T-helper 2 cell treated with Interferon-gamma antibody and Interleukin-4, amounts not matched to agents 5 μg/mL and 100 μg/mL, for 36 hours (primary cell): ENCODE measurements at places on chromosomes 2 and 18.

GRCh38 chr2:19635951-19636510 lies 265.8 kb downstream of the TTC32 start:
- H3K27me3 ChIP-seq = no peaks in the 10 kb centered on the region
- no peaks in the 10 kb centered on the region for H3K4me1 ChIP-seq

GRCh38 chr2:100013892-100014677 lies 128.3 kb downstream of the AFF3 start:
- DNase-seq = no peak
- H3K27ac ChIP-seq = no peak overlapping the region
- H3K36me3 ChIP-seq = no peaks in the 10 kb centered on the region
- H3K4me1 ChIP-seq = no peaks in the 10 kb centered on the region
- no peak overlapping the region for H3K4me3 ChIP-seq

- no peaks in the 10 kb centered on the region for H3K36me3 ChIP-seq
- no peaks in the 10 kb centered on the region for H3K4me1 ChIP-seq
These were observed 94.1 kb downstream of the SH3YL1 start for GRCh38 chr2:169741-170140.

- no peak for DNase-seq
- no peak overlapping the region for H3K4me3 ChIP-seq
- no peak overlapping the region for H3K27ac ChIP-seq
- peaks cover 5% of the 10 kb centered on the region for H3K27me3 ChIP-seq
- H3K4me1 ChIP-seq = no peaks in the 10 kb centered on the region
These were observed 10.4 kb downstream of the PAIP2B start for GRCh38 chr2:71216501-71216900.

DNA sequence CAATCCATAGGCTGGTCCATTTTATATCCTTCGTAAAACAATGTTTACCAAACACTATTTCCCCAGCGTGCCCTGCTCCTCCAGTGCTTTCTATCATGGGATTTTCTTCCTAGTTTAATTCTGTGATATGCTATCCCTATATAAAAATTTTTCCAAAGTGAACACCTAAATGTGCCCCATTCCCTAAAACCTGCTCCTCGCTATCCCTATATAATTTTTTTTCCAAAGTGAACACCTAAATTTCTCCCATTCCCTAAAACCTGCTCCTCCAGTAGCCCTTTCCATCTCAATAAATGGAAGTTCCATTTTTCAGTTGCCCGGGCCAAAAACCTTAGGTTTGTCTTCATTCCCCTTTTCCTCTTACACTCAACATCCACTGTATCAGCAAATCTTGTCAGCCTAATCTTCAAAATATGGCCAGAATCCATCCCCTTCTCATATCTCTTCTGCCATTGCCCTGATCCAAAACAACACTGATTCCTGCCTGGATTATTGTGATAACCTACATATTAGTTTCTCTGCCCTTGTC lies 26.1 kb downstream of the APOB start:
- no peaks in the 10 kb centered on the region for H3K4me1 ChIP-seq
- no peak for DNase-seq
- H3K4me3 ChIP-seq = no peak overlapping the region
- H3K27me3 ChIP-seq = no peaks in the 10 kb centered on the region

DNA sequence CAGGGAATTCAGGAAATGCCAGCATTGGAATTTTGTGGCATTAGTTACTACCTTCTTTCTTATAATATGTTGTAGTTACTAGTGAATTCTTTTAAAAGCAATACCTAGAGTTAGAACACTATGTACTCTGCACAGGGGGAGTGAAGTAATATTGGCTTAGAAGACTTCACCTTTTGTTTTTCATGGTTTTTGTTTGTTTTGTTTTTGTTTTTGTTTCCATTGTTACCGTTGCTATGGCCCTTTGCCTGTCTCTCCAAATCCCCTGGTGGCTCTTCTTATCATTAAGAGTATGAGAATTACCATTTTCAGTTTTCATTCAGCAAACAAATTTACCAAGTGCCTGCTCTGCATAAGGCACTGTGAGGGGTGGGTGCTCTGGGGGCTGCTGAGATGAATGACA lies 160.1 kb downstream of the HAUS1 start:
- peaks cover 39% of the 10 kb centered on the region for H3K36me3 ChIP-seq
- no peak overlapping the region for H3K4me3 ChIP-seq
- H3K27me3 ChIP-seq = no peaks in the 10 kb centered on the region
- no peak for DNase-seq

DNA sequence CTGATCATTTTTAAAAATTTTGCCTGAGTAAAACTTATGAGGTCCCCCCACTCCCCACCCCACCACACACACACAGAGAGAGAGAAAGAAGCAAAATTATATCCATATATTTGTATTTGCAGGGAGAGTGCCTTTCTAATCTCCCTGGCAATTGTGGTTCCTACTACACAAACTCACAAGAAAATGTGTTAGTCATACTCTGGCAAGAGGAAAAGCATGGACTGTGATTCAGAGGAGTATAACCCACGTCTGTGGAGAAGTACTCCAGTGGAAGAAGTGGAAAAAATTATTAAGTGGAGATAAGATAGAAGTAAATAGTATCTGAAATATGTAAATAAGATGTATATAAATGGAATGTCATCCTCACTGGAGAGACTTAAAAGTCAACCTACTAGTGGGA lies 114.0 kb downstream of the DSEL start:
- no peak overlapping the region for H3K27ac ChIP-seq
- no peaks in the 10 kb centered on the region for H3K4me1 ChIP-seq
- H3K4me3 ChIP-seq = no peak overlapping the region
- no peak for DNase-seq
- H3K36me3 ChIP-seq = no peaks in the 10 kb centered on the region
- H3K27me3 ChIP-seq = peaks cover 6% of the 10 kb centered on the region

- peaks cover 11% of the 10 kb centered on the region for H3K36me3 ChIP-seq
- H3K27ac ChIP-seq = peak overlapping the region; percentile 81
- DNase-seq = peak; percentile 72
- H3K4me3 ChIP-seq = peak overlapping the region; percentile 65
- peaks cover 59% of the 10 kb centered on the region for H3K4me1 ChIP-seq
- no peaks in the 10 kb centered on the region for H3K27me3 ChIP-seq
These were observed 7.1 kb upstream of the SOS1 start for GRCh38 chr2:39127973-39128372.

DNA sequence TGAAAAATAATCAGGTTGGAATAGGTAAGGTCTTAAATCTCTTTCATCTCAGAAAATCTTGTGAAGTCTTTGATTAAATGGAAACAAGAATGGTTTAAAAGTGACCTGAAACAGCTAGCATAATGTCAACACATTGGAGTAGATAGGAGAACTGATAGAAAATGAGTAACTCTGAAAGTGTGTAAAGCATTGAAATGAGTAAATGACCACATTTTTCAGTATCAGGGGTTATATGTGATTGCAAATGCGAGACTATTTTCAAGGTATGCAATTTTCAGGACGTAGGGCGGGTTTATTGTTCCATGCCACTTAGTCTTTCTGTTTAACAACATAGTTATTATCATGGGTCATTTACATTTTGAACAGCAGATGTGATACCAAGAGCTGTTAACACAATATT lies 1383.2 kb downstream of the LRP1B start:
- H3K27ac ChIP-seq = no peak overlapping the region
- no peaks in the 10 kb centered on the region for H3K27me3 ChIP-seq
- no peaks in the 10 kb centered on the region for H3K4me1 ChIP-seq
- no peaks in the 10 kb centered on the region for H3K36me3 ChIP-seq

- DNase-seq = no peak
- H3K4me3 ChIP-seq = no peak overlapping the region
- H3K4me1 ChIP-seq = no peaks in the 10 kb centered on the region
- no peaks in the 10 kb centered on the region for H3K36me3 ChIP-seq
These were observed 59.9 kb downstream of the CRIM1 start for GRCh38 chr2:36415381-36416022.

DNA sequence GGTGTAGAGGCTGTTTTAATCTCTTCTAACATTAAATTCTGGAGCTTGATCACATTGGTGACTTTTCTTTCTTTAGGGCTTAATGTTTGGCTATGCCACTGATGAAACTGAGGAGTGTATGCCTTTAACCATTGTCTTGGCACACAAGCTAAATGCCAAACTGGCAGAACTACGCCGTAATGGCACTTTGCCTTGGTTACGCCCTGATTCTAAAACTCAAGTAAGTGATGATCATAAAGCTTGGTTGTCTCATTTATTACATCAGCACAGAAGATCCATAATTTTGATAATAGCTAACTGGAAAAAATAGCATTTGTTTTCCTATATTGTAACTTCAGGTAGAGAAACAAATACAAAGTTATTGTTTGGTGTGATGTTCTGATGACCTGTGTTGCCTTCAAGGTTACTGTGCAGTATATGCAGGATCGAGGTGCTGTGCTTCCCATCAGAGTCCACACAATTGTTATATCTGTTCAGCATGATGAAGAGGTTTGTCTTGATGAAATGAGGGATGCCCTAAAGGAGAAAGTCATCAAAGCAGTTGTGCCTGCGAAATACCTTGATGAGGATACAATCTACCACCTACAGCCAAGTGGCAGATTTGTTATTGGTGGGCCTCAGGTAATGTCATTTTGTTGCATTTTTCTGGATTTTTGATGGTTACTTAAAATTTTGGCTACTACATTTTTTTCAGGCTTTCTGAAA lies 2.9 kb downstream of the MAT2A start:
- no peaks in the 10 kb centered on the region for H3K27me3 ChIP-seq
- peak overlapping the region; percentile 96 for H3K4me3 ChIP-seq
- no peak overlapping the region for H3K27ac ChIP-seq
- H3K36me3 ChIP-seq = peaks cover 62% of the 10 kb centered on the region
- peaks cover 42% of the 10 kb centered on the region for H3K4me1 ChIP-seq
